Cerebellar cortex (tissue), 1 donor: ENCODE measurements at places on chromosomes 1 and 21.

DNA sequence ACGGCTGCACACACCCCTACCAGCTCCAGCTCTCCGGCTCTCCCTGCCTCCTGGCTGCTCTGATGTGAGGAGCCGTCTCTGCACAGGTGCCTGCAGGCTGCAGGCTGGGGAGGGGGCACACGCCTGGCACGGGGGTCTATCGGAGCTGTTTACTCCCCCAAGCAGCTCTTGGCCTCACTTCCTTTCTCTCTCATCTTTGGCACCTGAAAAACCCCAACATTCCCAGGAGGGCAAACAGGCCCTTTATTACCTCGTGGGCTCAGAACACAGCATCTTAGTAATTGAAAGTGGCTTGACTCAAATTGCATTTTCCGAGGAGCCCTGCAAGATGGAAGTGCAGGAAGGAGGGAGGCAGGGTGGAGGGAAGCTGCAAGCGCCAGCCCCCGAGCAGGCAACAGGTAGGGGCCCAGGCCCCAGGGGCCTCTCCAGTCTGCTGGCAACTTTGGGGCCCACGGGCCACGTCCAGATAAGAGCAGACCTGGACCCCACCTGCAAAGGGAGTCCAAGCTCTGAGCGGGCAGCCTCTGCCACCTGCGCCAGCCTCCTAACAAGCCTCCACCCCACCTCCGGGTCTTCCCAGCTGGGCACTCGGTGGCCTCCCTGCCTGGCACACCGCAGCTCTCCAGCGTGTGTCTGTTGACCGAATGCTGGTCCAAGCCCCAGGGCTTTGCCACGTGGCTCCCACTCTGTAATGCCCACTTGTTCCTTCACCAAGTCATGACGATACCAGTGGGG is 263.6 kb upstream of the VAMP3 start:
- DNase-seq: no peak

- DNase-seq: no peak
Observed at GRCh38 chr1:240511789-240512188, 100.2 kb downstream of the GREM2 start.

- DNase-seq: no peak
Observed at GRCh38 chr1:66945316-66945715, 20.5 kb downstream of the MIER1 start.

GRCh38 chr1:40133839-40134238 is 27.3 kb upstream of the RLF start:
- DNase-seq: no peak

DNA sequence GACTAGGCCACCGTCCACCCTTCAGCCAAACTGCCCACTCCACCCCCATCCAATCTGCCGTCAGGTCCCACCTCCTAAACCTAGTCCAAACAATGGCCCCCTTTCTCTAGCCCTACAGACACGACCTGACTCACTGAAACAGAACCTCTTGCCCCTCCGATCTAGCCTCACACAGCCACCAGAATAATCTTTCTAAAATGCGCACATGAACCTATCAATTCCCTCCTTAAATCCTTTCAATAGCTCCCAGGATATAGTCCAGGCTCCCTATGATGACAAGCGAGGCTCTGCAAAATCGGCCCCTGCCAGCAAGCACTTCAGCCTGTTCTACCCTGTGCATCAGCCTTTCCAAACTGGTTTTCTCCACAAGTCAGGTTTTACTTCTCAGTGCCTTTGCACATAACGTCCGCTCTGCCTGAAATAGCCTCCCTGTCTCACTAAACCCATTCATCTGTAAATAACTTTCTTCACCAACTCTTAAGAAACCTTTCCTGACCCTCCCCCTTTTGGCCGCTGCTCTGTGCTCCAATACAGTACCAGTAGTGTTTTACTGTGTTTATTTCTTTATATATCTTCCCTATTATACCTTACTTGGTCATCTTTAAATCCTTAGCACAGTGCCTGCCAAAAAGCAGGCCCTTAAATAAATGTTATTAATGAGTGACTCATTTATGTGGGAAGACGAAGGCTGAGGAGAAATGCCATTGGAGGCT is 9.0 kb upstream of the CDC20 start:
- DNase-seq: peak; percentile 40

GRCh38 chr1:196611873-196612272 is 3.6 kb upstream of the KCNT2 start:
- no peak for DNase-seq

- no peak for DNase-seq
Observed at GRCh38 chr1:217268058-217268457, 362.8 kb downstream of the GPATCH2 start.

DNA sequence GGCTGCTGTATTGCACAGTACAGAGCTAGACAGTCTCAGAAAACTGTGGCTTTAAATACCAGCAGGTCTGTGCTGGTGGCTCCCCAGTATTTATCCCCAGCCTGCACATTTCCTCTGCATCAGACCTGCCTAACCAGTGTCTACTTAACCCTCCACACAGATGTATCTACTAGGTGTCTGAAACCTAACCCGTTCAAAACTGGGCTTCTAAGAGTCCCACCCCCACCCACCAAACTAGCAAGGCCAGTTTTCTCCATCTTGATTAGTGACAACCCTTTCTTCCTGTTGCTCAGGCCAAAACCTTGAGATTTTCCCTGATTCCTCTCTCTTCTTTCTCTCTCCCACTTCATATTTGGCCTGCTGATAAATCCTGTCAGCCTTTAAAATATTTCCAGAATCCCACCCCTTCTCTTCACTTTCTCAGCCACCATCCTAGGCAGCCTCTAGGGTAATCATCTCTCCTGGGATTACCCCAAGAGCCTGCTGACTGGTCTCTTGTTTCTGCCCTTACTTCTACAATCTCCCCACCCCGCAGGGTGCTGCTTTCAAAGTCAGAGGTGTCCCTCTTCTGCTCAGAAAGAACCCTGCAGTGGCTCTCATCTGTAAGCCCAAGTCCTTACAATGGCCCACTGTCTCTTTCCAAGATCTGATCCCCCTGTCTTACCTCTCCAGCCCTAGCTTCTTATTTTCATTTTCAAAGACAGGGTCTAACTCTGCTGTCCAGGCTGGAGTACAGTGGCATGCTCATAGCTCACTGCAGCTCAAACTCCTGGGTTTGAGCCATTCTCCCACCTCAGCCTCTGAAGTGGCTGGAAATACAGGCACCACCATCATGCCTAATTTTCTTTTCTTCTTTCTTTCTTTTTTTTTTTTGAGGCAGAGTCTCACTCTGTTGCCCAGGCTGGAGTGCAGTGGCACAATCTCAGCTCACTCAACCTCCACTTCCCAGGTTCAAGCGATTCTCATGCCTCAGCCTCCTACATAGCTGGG is 45.2 kb downstream of the H3-3A start:
- no peak for DNase-seq

- DNase-seq: no peak
Observed at GRCh38 chr21:46017695-46018094, 36.1 kb downstream of the COL6A1 start.

DNA sequence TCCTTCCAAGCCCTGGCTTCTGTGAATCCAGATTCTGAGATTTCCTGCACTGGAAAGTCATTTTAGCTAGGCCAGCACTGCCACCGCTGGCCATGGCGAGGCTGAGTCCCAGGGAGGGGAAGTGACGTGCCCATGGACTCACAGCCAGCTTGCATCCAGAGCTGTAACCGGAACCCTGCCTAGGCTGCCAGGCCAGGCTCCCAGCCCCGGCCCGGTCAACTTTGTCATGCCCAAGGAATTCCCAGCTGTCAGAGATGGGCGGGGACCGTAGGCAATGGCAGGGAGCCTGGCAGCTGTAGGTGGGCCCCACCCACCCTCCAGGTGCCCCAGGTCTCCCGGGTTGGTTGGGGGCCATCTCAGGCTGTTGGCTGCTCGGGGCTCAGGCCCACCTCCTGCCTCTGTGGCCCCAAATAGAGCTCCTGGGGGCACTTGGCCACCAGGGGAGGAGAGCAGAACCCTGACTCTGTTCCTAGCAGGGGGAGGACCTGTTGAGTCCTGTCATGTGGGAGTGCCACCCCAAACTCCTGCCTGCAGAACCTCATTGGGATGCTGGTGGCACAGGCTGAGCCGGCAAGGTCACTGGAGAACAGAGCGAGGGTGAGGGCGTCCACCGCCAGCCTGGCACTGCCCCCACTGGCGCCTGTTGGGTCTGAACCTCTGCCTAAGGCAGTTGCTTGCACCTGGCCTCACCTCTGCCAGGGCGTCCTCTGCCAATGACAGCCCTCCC is 57.8 kb downstream of the FOXO6 start:
- DNase-seq: no peak

GRCh38 chr1:178189814-178190213 is 95.9 kb downstream of the RASAL2 start:
- peak; percentile 21 for DNase-seq

GRCh38 chr1:44594353-44594752 is 79.9 kb downstream of the TMEM53 start:
- no peak for DNase-seq

GRCh38 chr1:17755120-17755519 is at the start of gene ACTL8:
TSS of gene ACTL8 (plus strand) at chr1:17755333. CDS start at chr1:17823009, 67,676 bp downstream.
- no peak for DNase-seq

DNA sequence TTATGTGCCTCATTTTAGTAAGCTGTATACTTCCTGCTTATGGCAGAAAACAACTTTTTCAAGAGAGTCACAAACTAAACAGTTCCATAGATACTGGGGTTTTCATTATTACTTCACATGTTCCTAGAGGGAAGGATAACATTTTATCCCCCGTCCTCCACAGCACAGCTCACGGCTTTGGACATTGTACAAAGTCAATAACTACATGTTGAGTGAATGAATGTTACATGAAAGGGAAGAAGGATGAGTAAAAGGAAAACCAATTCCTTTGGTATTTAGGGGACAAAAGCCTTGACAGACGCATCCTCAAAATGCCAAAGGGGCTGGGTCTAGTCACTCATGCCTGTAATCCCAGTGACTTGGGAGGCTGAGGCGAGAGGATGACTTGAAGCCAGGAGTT is 14.8 kb downstream of the PI4KB start:
- DNase-seq: no peak

DNA sequence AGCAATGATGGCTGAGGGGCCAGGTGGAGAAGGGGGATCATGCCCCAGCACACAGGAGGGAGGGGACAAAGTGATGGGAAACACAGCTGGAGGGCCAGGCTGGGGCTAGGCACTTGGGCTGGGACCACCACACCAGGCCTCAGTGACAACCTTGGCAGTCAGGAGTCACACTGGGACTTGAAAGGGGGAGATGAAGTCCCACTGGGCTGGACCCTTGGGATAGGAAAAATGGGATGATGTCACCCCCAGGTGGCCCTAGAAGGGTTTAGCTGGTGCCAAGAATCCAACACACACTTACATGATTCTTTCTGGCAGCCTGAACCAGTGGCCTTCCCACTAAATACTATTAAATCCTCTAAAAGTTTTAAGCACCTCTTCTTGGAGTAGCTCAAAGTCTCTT is 17.1 kb downstream of the ZBTB17 start:
- no peak for DNase-seq

DNA sequence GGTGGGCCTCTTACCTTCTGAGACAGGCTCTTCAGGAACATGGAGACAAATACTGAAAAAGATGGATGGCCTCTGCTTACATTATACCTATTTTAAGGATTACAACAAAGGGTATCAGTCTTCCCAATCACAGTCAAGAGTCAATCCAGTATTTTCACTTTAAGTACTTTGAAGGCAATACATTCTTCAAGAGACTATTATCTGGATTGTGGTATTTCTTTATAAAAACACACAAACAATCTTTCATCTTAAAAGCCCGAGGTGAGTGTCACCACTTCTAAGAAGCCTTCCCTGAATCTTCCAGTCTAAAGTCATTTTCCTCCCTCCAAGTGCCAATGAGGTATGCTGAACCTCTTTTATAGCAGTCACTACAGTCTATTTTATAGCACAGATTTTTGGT is 45.3 kb downstream of the WASF2 start:
- DNase-seq: no peak

GRCh38 chr1:214662223-214662785 is 59.3 kb downstream of the CENPF start:
- no peak for DNase-seq

- DNase-seq: no peak
Observed at GRCh38 chr1:196774603-196775002, at the start of gene CFHR3. TSS of gene CFHR3 (plus strand) at chr1:196774840. CDS start at chr1:196774887, 47 bp downstream.

DNA sequence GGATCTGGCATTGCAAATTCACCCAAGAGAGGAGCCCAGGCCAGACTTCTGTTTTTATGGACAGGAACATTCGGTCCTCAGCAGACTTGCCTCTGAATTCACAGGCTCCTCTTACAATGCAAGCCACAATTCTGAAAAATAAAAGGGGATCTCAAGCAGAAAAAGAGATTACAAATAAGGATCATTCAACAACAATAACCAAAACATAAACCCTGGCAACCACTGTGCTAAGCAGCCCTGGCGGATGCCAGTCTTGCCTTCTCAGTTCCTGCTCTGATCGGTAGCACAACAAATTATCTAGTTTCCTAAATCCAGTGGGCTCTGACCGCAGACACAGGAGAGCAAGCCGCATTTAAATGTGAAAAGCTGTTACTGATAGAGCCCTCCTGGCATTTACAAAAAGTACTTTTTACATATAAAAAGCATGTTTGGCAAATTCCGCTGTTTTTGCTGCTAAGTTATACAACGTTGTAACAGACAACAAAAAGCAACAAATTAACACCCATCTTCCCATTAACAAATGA is 123.4 kb upstream of the FOXD3 start:
- peak; percentile 10 for DNase-seq

- DNase-seq: no peak
Observed at GRCh38 chr1:95193591-95193990, 40.4 kb upstream of the RWDD3 start.
